ENCODE measurements at places on chromosomes 16 and 17.

- DNase-seq: no peak
Observed at GRCh38 chr16:4909825-4910224, 27.1 kb downstream of the PPL start.

DNA sequence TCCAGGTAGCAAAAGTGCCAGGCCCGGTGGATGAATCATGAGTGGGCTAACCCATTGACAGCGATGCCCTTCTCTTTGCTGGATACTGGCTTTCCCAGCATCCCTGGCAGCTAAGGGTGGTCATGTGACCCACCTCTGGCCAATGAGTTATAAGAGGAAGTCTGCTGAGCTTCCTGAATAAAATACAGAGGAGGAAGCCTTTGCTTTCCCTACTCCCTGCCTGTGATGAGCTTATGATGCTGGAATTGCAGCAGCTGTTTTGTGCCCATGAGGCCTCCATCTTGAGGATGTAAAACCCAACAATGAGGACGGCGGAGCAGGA, 15.0 kb upstream of the ATP2A3 start:
- no peak for DNase-seq

DNA sequence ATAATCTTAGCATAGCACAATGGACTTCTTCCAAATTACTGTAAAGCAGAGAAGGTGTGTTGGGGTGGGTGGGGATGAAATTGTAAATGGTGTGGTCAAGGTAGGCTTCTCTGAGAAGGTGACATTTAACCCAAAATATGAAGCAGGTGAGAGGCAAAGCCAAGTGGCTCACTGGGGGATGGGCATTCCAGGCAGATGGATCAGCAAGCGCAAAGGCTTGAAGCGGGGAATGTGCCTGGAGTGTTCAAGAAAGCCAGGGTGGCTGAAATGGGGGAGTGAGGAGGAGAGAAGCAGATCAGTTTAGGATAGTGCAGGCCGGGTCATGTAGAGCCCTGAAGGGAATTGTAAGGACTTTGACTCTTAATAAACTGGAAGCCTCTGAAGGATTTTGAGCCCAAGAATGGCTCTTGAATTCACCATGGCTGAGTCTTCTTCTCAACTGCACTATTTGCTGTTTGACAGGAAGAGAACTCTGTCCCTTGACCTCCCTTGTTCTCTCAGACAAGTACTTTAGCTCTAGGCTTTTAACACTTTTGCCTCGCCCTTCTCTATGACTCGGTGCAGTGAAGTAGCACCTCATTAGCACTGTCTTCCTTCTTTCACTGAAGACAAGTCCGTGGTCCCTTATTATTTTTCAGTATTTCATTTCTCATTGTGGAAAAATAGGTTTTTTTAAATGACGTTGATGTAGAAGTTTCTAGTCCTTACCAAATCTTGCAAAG, 14.7 kb downstream of the CACNG3 start:
- no peak for DNase-seq

GRCh38 chr16:89620406-89620841, 7.0 kb downstream of the DPEP1 start:
- no peak for DNase-seq

DNA sequence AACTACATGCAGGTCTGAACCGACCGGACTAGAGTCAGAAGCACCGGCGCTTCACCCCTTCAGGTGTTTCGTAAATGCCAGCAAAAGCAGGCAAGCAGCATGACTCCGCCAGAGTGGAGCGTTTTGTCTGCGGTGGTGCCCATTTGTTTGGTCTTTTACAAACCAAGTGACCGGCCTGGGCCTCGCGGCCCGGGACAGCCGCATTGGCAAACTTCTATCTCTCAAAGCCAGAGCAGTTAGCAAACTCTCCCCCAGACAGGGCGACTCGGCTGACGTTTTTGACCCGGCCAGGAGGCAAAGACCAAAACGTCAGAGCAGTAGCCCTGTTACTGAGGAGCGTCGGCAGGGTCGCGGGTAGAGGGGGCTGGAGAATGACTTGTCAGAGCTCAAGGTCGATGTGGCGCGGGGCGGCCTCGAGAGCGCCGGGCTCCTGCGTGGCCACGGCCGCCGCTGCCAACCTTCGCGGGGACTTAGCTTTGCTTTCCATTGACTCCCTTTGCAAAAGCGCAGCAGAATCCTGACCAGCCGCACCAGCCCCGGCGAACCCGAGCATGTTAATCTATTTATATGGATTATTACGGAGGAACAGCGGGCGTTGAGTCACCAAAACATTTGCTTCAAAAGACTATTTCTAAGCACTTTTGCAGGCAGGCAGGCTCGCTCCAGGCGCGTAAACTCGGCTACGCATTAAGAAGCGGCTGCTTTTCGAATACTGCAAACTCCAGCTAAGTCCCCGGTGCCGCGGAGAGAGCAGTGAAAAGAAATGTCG, 763 bp upstream of the SOX9 start:
- DNase-seq: no peak

DNA sequence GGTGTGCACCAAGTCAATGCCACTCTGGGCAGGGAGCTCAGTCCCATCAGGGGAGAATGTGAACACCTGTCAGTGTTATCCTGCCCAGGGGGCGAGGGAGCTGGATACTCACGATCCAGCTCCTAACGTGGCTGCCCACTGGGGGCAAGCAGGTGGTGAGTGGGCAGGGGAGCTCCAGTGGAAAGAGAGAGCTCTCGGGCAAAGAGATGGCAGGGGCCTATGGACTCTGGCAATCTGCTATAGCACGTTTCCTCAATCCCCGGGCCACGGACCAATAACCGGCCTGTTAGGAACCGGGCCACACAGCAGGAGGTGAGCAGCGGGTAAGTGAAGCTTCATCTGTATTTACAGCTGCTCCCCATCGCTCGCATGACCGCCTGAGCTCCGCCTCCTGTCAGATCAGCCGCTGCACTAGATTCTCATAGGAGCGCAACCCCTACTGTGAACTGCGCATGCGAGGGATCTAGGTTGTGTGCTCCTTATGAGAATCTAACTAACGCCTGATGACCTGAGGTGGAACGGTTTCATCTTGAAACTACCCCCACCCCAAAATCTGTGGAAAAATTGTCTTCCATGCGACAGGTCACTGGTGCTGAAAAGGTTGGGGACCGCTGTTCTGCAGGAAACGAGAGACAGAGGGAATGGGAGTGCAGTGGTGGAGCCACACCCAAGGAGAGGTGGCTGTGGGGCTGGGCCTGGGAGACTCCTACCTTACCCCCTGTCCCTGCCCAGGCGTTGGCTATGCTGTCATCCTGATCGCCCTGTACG, 15.6 kb downstream of the SLC6A2 start:
- no peak for DNase-seq
